DMS79 treated with DMSO at 0.1 percent for 48 hours (cell line): ENCODE measurements at places on chromosomes 16 and 17.

- DNase-seq, result no peak
Measured at GRCh38 chr17:225551-225950, 44.1 kb upstream of the DOC2B start.

DNA sequence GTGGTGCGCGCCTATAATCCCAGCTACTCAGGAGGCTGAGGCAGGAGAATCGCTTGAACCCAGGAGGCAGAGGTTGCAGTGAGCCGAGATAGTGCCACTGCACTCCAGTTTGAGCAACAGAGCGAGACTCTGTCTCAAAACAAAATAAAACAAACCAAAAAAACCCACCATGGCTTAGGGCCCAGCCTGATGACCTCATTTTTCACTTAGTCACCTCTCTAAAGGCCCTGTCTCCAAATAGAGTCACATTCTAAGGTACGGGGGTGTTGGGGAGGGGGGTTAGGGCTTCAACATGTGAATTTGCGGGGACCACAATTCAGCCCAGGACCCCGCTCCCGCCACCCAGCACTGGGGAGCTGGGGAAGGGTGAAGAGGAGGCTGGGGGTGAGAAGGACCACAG lies 1.4 kb upstream of the STH start:
- no peak for DNase-seq

DNA sequence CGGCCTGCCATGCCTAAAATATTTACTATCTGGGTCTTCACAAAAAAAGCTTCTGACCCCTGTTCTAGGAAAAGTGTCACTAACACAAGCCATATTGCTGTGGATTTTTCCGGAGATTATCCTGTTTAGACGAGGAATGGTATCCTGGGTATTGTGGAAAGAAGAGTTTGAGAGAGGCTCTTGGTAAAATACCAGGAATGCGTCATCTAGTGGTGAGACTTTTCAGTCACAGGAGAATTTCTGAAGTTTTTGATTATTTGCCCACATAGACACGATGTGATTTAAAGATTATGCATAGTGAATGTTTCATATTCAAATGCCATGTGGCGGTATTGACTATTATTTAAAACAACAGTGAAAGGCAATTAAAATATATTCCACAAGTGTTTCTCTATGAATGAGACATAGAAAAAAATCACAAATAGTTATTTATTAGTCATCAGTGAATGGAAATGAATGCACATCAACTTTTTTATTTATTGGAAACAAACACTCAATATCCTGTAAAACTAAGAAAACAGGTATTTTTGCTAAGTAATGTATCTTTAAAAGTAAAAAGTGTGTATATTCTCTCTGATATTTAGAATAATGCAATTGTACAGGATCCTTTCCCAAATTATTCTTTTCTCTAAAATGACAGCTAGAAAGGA lies 7.8 kb downstream of the KRT28 start:
- DNase-seq, result no peak

- no peak for DNase-seq
Measured at GRCh38 chr17:46782250-46782953, 36.1 kb downstream of the WNT3 start.

- no peak for DNase-seq
Measured at GRCh38 chr17:27669850-27670249, 38.9 kb downstream of the LGALS9 start.

GRCh38 chr16:3822366-3823045 lies 58.0 kb downstream of the CREBBP start:
- DNase-seq, result no peak

DNA sequence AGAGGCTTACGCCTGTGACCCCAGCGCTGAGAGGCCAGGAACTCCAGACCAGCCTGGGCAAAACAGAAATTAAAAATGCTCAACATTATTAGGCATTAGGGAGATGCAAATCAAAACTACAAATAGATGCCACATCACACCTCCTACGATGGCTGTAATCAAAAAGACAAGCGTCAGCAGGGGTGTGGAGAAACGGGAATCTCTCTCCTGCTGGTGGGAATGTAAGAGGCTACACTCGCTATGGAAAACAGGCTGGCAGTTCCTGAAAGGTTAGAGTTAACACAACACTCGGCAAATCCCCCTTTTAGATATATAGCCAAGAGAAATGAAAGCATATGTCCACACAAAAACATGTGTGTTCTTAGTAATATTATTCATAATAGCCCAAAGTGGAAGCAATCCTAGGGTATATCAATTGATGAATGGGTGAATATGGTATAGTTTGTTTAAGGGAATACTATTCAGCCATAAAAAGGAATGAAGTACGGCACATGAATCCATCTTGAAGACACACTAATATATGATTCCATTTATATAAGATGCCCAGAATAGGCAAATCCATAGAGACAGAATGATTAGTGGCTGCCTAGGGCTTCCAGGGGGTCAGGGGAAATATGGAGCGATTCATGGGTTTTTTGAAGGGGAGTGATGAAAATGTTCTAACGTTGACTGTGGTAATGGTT lies 1.8 kb upstream of the NPRL3 start:
- no peak for DNase-seq

- no peak for DNase-seq
Measured at GRCh38 chr16:66271074-66272060, 95.1 kb upstream of the CDH5 start.

DNA sequence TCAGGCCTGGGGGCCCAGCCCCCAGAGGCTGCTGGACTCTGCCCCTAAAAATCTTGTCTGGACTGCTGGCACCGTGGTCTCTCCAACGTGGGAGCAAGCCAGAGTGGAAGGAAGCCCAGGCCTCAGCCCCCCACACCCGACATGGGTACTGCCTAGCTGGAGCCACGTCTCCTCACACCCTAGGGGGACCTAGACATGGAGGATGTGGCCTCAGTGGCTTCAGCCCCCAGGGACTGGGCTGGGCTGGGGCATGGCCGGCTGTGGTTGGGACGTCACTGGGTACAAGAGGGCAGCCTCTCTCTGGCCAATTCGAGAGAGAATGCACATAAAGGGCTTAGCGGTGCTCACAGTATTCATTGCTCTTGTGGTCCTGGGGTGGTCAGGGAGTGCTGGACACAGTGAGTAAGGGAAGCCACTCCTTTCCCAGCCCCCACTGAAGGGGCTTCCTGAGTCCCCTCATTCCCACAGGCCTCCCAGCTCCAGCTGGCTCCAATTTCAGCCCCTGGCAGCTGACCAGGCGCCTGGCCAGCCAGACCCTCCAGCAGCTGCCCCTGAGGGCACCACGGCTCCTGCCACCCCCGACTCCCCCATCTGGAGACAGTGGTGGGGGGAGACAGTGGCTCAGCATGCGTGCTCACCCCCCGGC lies 1.1 kb downstream of the CDH15 start:
- DNase-seq, result no peak

DNA sequence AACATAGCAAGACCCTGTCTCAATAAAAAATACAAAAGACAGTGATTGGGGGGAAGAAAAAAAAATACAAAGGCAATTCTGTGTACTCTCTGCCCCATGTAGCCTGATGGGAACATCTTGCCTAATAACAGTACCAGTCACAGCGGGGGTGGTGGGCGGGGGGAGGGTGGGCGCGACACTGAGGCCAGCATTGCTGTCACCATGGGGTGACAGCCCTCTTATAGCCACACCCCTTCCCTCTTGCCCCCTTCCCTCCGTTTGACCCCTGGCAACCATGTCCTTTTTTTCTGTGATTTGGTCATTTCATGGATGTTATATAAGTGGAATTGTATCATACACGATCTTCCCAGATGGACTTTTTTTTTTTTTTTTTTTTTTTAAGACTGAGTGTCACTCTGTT lies 80.9 kb downstream of the DNAH17 start:
- DNase-seq, result no peak

DNA sequence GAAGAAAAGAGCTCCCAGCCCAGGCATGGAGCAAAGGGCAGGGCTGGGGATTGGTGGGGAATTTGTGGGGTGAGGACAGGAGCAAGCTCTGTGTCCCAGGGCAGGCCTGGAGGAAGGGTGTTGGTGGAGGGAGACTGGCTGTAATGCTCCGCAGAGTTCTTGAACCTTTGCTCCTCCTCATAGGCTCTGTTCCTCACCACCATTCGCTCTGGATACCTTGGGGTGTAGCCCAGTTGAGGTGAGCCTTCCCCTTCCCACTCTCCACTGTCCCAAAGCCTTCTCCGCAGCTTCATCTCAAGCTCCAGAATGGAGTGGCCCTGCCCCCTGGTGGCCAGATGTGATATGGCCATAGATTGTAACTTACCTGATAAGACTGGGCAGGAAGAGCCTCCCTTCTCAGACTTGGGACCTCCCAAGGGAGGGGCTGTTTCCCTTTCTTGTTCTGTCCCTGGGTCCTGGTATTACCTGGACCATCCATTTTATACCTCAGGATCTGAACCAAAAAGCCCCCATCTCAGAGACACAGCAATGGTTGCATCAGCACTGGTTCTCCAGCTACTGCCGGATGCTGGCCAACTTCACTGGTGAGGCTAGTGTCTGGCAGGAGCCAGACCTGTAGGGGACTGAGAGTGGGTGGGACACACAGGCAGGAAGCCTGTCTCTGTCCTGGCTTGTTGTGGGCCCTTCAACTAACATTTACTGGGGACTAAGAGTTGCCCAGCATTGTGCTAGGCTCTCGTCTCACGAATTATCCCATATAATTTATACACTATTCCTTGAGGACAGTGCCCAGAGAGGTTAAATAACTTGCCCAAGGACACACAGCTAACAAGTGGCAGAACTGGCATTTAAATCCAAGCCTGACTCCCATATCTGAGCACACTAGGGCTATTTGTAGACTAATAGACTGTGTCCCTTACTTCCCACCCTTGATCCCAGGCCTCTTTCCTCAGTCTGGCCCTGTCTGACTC lies 19.1 kb upstream of the STAC2 start:
- peak; percentile 74 for DNase-seq
